ENCODE measurements at places on chromosomes 16 and 17.

DNA sequence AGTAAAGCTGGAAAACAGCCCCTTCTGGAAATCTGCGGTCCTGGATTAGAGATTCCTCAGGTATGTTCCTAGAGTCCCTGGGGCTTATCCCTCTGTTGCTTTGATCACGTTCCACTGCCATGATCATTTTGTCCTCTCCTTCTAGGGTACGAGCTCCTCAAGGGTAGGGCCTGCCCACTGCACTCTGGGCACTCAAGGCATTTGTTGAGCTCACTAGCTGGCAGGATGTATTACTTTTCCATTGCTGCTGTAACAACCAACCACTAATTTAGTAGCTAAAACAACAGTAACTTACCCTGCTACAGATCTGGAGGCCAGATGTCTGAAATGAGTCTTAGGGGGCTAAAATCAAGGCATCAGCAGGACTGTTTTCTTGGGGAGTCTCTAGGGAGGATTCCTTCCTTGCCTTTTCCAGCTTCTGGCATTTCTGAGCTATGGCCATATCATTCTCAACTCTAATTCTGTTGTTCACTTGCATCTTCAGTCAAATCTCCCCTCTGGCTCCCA is 65.7 kb downstream of the ARSG start:
- DNase-seq: no peak

DNA sequence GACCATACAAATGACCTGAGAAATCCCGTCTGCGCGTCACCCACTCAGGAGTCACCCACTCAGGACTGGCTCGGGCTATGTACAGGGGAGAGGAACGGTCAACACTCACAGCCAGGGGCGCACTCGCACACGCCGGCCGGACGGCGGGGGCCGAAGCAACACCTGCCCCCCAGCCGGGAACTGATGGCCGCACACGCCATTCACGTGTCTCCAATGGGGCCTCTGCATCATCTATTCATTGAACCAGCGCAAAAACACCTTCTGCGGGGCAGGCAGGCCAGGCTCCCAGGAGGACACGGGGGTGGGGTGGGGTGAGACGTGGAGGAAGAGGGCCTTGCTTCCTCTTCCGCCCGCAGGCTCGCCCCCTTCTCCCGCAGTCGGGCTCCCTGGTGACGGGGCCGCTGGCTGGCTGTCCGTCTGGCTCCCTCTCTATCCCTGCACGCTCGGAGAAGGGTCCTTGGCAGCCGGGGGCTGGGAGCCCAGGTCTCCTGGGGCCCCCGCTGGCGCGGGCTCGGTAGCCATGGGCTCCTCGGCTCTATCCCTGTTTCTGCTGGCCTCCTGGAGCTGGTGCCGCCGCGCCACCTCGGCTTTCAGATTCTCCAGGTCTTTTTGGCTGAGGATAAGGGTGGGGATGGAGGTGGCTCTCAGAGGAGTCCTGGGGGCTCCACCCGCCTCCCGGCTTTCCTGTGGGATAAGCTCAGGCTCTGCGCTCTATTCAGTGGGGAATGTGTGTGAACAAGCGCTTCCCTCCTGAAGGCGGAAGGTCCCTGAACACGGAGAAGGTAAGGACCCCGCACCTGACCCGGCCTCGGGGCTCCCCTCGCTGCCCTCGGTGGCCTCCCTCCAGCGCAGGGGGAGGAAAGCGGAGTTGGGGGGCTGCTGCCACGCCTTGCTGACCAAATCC is 21.1 kb downstream of the CLUH start:
- no peak for DNase-seq

DNA sequence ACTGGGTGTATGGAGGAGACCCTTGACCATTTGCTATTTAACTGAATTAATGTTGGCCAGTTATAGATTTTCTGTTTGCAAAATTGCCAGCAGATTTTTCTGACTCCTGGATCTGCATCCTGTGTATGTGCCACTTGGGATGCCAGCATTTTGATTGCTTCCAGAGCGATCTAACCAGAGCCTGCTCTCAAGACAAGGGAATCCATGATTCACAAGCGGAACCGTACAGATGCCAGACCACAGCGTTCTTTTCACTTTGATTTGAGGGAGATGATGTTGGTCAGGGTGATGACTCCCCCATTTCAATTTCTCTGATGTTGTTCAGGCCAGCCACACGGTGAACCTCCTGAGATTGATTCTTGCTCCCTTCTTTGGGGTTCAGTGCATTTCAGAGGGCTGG is 228.7 kb downstream of the CDH13 start:
- DNase-seq: peak; percentile 41

DNA sequence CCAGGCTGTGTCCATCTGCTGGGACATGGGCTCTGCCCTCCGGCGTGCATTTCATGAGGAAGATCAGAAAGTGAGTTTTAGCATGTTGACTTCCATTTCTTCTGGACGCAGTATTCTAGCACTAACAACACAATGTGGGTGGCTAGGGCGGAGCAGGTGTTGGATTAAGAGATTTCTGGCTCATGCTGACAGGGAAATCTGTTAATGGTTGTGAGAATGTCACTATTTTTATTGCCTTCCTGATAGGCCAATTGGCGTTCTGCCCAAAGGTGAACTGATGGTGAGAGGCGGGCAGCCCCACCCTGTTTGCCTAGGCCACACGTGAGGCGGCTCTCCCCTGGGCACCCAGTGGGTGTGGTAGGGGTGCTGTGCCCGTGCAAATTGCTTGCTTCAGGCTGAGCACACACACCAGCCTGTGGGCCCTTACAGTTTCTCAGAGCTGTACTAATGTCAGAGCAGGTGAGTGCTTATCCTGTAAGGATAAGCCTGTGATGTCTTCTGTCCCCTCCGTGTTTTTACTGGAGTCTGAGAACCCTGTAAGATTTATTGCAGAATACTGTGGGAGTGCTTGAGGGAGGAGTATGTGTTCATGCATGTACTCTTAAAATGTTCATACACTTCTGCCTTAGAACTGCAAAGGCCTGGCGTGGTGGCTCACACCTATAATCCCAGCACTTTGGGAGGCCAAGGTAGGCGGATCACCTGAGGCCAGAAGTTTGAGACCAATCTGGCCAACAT is 30.9 kb downstream of the PGS1 start:
- no peak for DNase-seq

GRCh38 chr17:27888945-27889344 is 4.2 kb downstream of the LYRM9 start:
- peak; percentile 80 for DNase-seq

DNA sequence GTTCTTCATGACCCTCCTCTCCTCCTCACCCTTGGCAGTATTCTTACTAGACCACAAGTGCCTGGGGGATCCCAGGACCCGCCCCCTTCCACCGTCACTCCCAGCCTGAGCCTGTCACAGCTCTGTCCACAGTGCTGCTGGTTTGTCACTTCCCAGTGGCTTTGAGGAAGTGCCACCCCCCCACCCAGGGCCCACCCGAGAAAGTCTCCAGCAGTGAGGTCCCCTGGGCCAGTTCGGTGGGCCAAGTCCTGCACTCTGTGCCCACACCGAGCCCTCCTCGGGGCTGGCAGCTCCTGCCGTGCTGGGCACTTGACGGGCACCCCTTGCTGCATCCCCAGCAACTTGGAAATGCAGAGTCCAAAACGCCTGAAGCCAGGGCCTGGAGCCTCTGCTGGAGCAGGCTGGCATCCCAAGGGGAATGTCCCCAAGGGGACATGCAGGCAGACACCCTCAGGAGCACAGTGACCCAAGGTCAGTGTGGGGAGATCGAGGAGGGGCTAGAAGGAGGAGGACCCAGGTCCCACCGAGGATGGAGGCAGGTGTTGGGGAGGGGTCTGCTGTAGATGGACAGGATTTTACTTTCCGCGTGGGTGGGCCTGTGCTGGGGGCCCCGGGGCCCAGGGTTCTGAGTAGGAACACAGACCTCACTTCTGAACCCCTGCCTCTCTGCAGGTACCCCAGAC is 15.5 kb downstream of the MMP15 start:
- no peak for DNase-seq
